Renal pelvis (tissue), 12 donors: ENCODE measurements at places on chromosomes 4 and X.
A peak's percentile ranks its signal among the peaks of the same experiment; 100 is the strongest.

GRCh38 chr4:24720436-24720835 lies 74.9 kb upstream of the SOD3 start:
- no peak for DNase-seq

- no peak for DNase-seq
These were observed 128.3 kb upstream of the MED14 start for GRCh38 chrX:40863671-40864070.

GRCh38 chrX:120144178-120144844 lies 14.1 kb upstream of the RHOXF2 start:
- DNase-seq = peak; percentile 5

GRCh38 chrX:67207912-67208311 lies 335.9 kb upstream of the AR start:
- DNase-seq = no peak

DNA sequence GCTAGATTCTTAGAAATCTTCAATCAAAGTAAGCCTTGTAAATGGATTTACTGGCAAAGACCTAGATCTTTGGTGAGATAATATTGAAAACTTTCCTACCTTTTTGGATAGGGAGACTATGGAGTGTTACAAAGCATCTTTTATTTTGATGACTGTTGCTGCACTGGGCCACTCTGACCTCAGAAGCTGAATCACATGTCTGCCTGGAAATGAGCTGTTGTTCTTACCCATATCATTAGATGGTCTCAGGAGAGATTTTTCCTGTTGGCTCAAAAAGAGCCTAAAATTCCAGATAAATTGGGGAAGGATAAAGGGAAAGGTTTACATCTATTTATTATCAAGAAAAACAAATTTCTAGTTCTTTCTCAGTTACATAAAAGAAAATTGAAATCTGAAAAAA lies 127.5 kb upstream of the BMP3 start:
- no peak for DNase-seq

DNA sequence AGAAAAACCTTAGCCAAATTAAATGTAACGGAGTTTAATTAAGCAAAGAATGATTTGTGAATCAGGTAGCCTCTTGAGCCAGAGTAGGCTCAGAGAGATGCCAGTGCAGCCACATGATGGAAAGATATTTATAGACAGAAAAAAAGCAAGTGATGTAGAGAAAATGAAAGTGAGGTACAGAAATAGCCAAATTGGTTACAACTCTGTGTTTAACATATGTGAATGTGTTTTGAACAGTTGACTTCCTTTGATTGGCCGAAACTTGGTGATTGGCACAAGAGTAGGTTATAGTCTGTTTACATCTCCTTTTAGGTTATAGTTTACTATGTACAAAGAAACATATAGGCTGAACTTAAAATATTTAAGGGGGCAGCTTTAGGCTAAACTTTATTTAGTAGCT lies 459.9 kb upstream of the BOD1L1 start:
- no peak for DNase-seq

- no peak for DNase-seq
These were observed 18.5 kb downstream of the SORCS2 start for GRCh38 chr4:7210824-7211223.

DNA sequence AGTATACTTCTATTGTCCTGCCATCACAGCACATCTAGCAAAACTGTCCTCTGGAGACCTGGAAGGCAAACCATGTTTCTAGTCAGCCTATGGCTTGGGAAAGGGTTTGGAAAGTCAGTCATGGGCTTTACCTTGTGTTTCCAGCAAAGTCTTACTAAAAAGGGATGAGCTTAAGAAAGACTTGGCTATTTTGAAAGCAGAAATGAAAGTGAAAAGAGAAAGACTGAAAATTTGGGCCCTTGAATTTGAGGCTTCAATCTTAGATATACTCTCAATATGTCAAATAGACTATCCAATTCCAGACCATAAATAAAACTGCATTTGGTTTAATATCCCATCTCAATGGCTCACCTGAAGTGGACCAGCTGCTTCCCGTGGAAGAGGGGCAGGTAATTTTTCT lies 127.9 kb downstream of the ZNF330 start:
- DNase-seq = no peak

GRCh38 chr4:146051223-146051622 lies 112.6 kb upstream of the ZNF827 start:
- no peak for DNase-seq

- DNase-seq = no peak
These were observed 24.2 kb upstream of the HELT start for GRCh38 chr4:184994010-184994622.

- no peak for DNase-seq
These were observed 333.2 kb downstream of the ARHGAP10 start for GRCh38 chr4:148065075-148065474.

- no peak for DNase-seq
These were observed 570.9 kb downstream of the MID1IP1 start for GRCh38 chrX:39372115-39372514.

- DNase-seq = no peak
These were observed 24.1 kb downstream of the CCDC149 start for GRCh38 chr4:24888475-24889344.

DNA sequence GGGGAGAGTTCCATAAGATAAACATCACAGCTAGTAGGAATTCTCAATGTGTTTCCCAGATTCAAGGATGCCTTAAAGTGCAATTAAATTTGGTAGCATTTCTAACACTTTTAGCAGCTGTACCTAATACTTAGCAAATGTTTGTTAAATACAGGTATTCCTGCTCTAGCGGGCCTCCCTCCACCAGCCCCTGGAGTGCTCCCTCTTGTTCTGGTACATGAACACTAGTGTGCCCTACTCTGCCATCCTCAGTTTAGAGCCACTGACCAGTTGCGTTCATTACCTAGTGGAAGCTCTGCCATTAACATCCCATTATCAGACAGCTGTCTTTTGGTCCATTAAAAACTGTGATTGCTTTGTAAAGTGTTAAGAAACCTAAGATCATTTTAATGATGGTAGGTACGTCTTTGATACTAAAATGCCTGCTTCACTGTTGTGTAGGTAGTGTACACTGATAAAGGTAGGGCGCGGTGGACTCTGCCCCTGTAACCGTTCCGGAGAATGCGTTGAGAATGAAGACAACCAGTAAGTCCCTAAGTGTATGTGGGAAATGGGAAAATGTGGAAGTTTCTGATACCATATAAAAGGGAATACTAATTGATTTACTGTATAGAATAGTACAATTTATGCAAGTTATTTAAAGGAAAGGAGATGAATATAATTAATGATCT lies 21.7 kb downstream of the KIAA0232 start:
- DNase-seq = no peak

- peak; percentile 77 for DNase-seq
These were observed at the start of gene NALF2 for GRCh38 chrX:69503782-69504625. TSS of gene NALF2 (plus strand) at chrX:69504326. CDS start at chrX:69505283, 957 bp downstream.

GRCh38 chrX:141814213-141814857 lies 23.8 kb upstream of the MAGEC3 start:
- no peak for DNase-seq

GRCh38 chr4:1192493-1193205 lies 20.3 kb upstream of the SPON2 start:
- DNase-seq = no peak

DNA sequence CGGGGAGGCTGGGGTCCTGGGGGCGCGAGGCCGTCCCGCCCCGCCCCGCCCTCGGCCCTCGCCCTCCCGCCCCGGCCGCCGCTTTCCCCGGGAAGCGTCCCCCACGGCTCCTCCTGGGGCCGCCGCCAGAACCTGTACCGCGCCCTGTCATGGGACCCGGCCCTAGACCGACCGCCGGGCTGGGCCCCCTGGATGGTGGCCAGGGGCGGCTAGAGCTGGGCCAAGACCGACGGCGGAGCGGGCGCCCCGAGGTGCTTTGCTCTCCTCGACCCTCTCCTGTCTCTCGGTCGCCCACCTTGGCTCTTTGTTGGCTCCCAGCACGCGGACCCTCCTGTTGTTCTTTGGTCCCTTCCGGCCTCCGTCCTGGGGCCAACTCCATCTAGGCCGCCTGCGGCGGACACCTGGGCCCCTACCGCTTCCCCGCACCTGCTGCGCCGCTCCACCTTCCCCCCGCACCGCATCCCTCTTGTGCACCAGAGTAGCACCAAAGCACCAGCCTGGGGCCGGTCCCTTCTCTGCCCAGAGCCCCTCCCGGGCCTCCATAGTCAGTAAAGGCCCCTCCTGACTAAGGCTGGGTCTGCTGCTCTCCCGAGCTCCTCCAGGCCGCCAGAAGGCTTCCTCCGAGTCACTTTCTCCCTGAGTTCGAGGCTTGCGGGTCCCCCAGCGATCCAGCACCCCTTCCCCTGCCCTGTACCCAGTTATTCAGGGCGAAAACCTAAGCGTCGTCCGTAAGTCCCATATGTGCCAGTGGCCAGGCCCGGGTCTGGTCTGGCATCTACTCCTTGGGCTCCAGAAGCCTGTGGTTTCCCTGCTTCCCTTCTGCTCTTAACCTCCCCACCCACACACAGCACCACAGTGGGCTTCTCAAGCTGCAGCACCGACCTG lies 587 bp downstream of the TACC3 start:
- DNase-seq = no peak

- DNase-seq = no peak
These were observed 15.3 kb downstream of the PHEX start for GRCh38 chrX:22047468-22047867.

- no peak for DNase-seq
These were observed 57.5 kb downstream of the GPR82 start for GRCh38 chrX:41781500-41781899.

GRCh38 chrX:136783159-136783558 lies 2.4 kb upstream of the ARHGEF6 start:
- DNase-seq = no peak

DNA sequence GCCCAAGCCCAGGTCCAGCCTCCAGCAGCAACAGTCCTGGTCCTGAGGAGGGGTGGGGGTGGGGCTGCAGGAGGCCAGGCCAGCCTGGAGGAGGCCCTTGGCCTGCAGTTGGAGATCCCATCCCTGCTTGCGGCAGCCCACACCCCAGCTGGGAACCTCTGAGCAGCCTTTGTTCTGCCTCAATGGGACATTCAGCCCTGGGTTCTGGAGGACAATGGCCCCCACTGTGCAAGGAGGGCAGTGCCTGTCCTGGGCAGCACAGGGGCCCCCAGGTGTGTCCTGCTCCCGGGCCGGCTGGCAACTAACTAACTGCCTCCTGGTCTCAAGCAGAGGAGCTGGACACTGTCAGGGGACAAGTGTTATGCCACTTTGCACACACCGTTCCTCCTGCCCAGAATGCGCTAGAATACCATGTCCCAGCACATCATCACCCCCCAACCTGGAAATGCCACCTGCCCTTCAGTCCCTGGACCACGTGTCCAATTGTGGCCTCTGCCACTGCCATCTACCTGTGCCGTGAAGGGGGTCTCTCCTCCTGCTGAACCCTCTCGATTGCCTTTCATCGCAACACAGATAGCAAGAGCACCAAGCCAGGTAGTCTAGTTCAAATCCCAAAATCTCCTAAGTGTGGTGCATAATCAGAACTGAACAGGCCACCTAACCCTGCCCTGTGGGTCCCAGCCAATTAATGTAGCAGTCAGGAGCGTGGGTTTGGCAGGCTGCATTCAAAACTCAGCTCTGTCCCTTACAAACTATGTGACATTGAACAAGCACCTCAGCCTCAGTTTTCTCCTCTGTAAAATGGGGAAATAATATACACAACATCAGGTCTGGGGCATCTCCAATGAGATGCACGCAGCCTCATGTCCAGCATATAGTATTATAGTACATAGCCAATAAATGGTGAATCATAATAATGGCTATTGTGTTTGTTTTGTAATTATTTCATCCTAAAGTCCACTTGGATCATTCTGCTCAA lies 8.8 kb downstream of the PPP2R2C start:
- no peak for DNase-seq

DNA sequence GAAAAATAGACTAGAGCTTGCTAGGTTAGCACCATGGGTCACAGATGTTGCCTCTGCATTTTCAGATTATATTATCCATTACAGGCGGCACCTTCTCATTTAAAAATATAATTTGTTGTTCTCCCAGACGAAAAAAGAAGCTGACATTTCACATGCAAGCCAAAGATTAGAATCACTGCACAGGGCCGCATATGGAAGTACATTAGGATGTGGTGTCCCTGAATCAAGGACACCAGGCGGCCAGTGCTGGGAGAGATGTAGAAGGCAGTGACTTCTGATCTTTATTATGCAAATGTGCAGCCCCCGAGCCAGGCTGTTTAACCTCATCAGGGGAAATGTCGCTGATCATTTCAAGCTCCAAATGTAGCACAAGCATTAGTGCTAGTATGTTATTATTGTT lies 22.8 kb downstream of the REELD1 start:
- no peak for DNase-seq

- no peak for DNase-seq
These were observed 26.1 kb upstream of the CBLL2 start for GRCh38 chrX:22246620-22247019.

DNA sequence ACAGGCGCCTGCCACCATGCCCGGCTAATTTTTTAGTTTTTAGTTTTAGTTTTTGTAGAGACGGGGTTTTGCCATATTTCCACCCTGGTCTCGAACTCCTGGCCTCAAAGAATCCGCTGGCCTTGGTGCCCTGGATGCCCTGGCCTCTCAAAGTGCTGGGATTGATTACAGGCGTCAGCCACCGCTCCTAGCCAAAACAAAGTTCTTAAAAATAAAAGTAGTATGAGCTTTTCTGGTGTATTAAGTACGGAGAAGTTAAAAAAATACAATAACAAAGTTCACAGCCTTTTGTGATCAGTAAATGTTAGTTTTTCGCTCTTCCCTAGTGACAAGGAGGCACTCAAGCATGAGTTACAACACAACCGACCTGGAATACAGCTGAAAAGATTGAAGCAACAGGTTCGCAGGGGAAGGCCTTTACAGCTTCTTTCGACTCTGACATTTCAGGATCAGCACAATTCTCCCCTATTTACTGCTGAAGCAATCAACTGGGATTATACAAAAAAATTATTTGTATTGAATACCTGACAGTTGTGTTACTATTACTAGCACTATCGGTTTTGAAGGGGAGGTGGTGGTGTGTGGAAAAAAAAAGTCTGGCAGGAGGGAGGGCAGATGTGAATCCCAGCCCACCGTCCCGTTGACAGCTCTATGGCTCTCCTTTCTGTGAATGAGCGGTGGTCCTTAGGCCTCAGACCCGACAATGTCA lies 893 bp upstream of the METAP1 start:
- DNase-seq = peak; percentile 22

- peak; percentile 2 for DNase-seq
These were observed 130.7 kb upstream of the GPRIN3 start for GRCh38 chr4:89438102-89438831.

- no peak for DNase-seq
These were observed 26.0 kb downstream of the TKTL1 start for GRCh38 chrX:154321594-154321993.

- DNase-seq = no peak
These were observed 81.4 kb downstream of the AMELX start for GRCh38 chrX:11374570-11374969.

DNA sequence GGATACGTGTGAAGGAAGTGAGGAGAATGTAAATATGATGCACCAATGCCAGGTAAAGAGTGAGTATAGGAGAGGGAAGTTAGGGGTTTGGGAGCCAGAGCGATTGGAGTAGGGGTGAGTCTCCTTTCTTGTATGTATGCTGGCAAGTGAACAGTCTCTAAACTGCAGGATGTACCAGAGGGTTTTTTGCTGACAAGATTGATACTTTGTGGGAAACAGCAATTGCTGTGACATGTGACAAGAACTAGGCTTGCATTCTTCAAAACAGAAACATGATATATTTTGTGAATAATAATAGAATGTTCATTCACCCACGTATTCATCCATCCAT lies 706 bp downstream of the CHIC1 start:
- no peak for DNase-seq
